ENCODE measurements at places on chromosomes 7 and 10.

GRCh38 chr7:102898532-102898859, 14.3 kb upstream of the LRRC17 start:
- no peak for DNase-seq

DNA sequence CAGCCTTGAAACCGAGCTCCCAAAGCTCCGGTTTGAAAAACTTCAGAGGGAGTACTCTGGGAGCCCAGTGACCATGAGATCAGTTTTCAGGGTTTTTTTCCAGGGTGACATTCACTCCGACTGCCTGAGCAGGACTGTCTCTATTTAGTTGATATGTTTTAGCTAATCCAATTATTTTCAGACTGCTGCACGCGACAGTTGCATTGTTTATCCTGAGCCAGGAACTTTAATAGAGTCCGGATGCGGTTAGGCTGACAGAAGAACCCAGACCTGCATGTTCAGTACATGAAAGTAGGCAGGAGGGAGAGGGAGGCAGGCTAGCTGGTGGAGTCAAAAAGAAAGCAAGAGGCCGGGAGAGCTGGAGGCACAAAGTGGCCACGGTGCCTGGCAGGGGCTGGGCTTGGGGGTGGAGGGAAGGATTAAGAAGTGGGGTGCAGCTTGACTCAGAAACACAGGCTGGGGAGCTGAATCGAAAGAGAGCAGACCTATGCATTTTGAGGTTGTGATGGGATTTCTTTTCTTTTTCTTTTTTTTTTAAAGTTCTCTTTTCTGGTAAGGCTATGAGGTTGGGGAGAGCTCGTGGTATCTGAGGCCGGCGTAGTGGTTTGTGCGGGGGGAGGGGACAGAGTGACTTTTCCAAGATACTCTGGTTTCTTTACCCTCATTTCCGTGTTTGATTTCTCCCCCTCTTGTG, 5.7 kb downstream of the GATA3 start:
- no peak for DNase-seq

- DNase-seq, result peak; percentile 40
Measured at GRCh38 chr10:110865809-110866482, 5.8 kb upstream of the PDCD4 start.

DNA sequence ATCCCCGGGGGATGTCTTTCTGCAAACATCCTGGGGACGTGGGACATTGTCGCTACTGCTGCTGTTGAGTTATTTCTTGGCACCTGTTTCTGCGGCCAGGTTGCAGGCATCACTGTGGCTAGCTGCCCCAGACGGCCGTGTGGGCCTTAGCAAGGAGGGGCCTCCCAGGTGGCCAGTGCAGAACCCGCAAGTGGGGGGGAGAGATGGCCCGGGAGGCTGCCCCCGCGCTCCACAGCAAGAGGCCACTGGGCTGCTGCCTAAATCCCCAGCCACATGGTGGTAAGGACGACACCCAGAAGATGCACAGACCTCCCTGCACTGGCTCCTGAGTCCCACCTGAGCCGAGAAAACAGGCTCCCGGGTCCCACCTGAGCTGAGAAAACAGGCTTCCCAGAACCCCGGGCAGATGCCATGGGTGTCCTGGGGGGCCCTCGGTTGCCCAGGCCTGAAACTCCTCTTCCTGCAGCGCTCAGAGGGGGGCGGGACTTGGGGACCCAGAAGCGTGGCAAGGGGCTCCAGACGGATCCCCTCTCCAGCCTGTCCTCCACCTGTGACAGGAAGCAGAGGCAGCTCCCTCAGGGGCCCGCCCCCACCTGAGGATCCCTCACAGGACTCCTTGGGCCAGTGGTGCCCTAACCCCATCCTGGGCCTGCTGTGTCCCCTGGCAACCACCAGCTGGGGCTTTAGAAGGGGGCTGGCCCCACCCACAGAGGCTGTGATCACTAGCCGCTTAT, 952 bp upstream of the MAFK start:
- DNase-seq, result no peak

GRCh38 chr7:8177109-8177933, 84.6 kb downstream of the ICA1 start:
- no peak for DNase-seq
